ENCODE measurements at places on chromosomes 3 and 15. TPM values are rescaled to one million over a fixed set of nuclear protein-coding genes. Genes with fewer than 3 reads are reported as not detected.

ARL13B gene
- 11.0 TPM for total RNA-seq

TNFAIP8L3 gene
- not detected for total RNA-seq

ZIC4 gene
- not detected for total RNA-seq

KLHL40 gene
- total RNA-seq = not detected

KNG1 gene
- not detected for total RNA-seq

HYAL1 gene
- total RNA-seq = 0.35 TPM

DNA sequence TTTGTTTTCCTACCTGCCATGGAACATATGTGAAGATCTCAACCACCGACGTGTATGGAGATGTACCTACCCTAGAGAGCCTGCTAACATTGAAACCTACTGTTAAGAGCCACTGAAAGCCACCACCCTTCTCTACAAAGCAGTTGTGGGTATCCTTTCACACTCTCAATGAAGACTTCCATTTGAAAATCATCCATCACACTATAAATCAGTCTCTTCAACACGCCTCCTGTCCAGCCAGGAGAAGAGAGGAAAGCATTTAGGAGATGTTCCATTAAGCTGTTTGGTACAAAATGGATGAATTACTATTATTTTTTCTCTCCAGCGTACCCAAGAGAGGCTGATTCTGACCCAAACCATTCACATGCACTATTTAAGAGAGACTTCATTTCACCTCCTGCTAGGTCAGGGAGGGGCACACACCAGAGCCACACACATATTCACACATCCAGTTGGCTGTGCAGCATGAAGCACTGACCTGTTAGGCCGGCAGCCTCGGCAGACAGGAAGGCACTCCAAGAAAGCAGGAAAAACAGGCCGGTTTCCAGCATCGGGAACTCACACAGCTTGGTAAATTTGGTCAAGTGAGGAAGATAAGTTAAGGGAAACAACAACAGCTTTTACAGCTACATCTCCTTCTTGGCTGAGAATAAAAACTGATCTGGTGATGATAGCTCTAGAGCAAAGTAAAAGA lies 274.5 kb downstream of the SLC9A9 start:
- no peak for DNase-seq
- peaks cover 6% of the 10 kb centered on the region for H3K36me3 ChIP-seq

- no peak overlapping the region for H3K27ac ChIP-seq
- no peaks in the 10 kb centered on the region for H3K4me1 ChIP-seq
- H3K27me3 ChIP-seq = no peaks in the 10 kb centered on the region
- DNase-seq = no peak
Observed at GRCh38 chr15:48423896-48424475, 92.8 kb downstream of the DUT start.

DNA sequence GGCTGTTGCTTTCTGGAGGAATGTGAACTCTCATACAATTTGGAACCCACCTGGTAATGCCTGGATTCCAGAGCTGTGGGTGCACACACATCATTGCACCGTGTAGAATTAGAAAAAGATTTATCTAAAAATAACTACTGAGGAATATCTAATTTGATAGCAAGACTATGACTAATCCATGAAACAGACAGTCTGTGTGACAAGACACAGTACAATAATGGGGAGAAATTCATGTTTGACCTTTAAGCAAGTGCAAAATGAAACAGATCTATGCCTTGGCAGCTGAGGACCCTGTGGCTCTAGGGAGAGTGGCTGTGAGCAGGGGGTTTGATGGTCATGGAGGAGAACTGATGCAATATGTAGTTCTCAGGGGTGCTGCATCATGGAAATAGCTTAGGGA lies 7.9 kb upstream of the DOCK3 start:
- H3K4me1 ChIP-seq = peaks cover 9% of the 10 kb centered on the region
- H3K27ac ChIP-seq = no peak overlapping the region
- DNase-seq = no peak
- H3K4me3 ChIP-seq = no peak overlapping the region
- no peaks in the 10 kb centered on the region for H3K36me3 ChIP-seq

DNA sequence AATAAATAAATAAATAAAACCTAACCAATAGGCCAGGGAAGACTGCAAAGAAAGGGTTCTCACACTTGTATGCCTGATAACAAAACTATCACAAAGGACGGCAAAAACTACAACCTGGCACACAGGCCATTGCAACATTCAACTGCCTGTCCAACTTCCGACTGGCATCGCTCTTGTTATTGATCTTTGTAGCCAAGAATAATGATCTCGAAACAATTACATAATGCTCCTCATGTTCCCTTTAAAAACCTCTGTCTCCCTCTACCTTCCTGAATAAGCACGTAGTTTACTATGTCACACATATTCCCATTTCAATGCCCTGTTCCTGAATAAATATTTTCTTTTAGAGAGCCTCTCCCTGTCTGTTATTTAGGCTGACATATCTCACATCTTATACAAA lies 74.3 kb downstream of the B3GNT5 start:
- H3K36me3 ChIP-seq = no peaks in the 10 kb centered on the region
- no peaks in the 10 kb centered on the region for H3K27me3 ChIP-seq
- no peak overlapping the region for H3K4me3 ChIP-seq
- no peaks in the 10 kb centered on the region for H3K4me1 ChIP-seq
- no peak for DNase-seq

- H3K4me1 ChIP-seq = peaks cover 40% of the 10 kb centered on the region
- no peak overlapping the region for H3K27ac ChIP-seq
- DNase-seq = no peak
- H3K4me3 ChIP-seq = peak overlapping the region; percentile 84
- peaks cover 83% of the 10 kb centered on the region for H3K27me3 ChIP-seq
Observed at GRCh38 chr3:27723001-27723445, 900 bp upstream of the EOMES start.

GRCh38 chr15:63405159-63405558 lies 23.5 kb upstream of the CA12 start:
- H3K27ac ChIP-seq = no peak overlapping the region
- peaks cover 9% of the 10 kb centered on the region for H3K4me1 ChIP-seq
- H3K36me3 ChIP-seq = no peaks in the 10 kb centered on the region
- H3K27me3 ChIP-seq = peaks cover 2% of the 10 kb centered on the region

DNA sequence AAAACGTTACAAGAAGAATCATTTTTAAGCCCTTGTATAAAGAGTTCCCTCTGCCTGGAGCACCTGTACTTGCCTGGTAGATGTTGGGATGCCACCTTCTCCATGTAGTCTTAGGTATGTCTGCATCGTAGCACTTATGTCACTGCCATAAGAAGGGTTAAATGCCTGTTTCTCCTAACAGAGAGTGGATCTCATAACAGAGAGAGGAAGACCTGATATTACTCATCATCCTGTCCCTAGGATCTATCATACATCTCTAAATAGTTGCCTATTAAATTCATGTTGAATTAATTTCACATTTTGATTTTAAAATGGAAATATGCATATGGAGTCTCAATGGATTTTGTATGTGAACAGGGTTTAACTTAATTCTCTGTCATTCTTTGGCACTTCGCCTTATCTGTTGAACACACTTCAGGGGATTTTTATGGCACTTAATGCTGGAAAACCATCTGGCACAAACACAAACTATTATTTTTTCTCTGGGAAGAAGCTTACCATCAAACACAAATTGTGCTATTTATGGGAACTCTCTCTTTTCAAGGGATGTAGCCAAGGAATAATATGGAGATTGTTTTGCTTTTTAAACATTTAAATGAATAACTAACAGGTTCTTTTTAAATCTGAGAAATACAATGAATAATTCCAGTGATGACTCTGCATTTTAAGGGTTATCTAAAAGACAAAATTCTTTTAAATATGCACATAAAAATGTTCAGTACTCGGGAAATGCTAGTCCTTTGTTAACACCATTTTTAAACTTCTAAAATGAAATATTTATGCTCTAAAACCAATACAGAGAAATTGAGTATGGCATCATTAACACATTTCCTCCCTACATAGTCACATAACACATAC lies 230.7 kb downstream of the ZNF385D start:
- no peaks in the 10 kb centered on the region for H3K36me3 ChIP-seq
- no peaks in the 10 kb centered on the region for H3K4me1 ChIP-seq
- H3K27ac ChIP-seq = no peak overlapping the region
- H3K4me3 ChIP-seq = no peak overlapping the region
- H3K27me3 ChIP-seq = no peaks in the 10 kb centered on the region

GRCh38 chr15:95304947-95305400 lies 1025.5 kb upstream of the NR2F2 start:
- peaks cover 5% of the 10 kb centered on the region for H3K27me3 ChIP-seq
- H3K4me3 ChIP-seq = no peak overlapping the region
- peaks cover 11% of the 10 kb centered on the region for H3K4me1 ChIP-seq
- H3K36me3 ChIP-seq = no peaks in the 10 kb centered on the region
- no peak overlapping the region for H3K27ac ChIP-seq

DNA sequence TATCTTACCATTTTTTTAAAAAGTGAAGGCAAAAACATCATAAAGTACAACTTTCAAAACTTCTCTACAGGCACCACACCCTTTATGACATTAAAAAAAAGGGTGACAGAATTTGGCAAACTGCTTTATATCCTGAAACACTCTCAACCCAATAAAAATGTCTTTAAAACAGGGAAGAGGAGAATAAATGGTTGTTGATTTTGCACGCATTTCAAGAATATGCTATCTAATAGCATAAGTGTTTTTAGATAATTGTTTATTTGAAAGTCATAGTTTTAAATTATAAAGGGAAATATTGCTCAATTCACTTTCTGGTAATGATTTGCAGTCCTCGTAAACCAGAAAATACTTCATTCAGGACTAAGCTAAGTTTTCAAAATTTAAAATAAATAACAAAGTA lies 1.7 kb upstream of the PCOLCE2 start:
- no peak overlapping the region for H3K4me3 ChIP-seq
- no peak overlapping the region for H3K27ac ChIP-seq
- DNase-seq = no peak
- peaks cover 52% of the 10 kb centered on the region for H3K27me3 ChIP-seq
- H3K36me3 ChIP-seq = no peaks in the 10 kb centered on the region

- no peaks in the 10 kb centered on the region for H3K27me3 ChIP-seq
- H3K36me3 ChIP-seq = no peaks in the 10 kb centered on the region
- H3K27ac ChIP-seq = no peak overlapping the region
Observed at GRCh38 chr3:111485086-111485485, 56.9 kb upstream of the CD96 start.

- peaks cover 11% of the 10 kb centered on the region for H3K4me1 ChIP-seq
- H3K36me3 ChIP-seq = peaks cover 4% of the 10 kb centered on the region
- H3K27me3 ChIP-seq = no peaks in the 10 kb centered on the region
- no peak for DNase-seq
Observed at GRCh38 chr3:143357700-143358099, 238.1 kb downstream of the CHST2 start.

- peaks cover 3% of the 10 kb centered on the region for H3K4me1 ChIP-seq
- H3K27me3 ChIP-seq = no peaks in the 10 kb centered on the region
- H3K27ac ChIP-seq = no peak overlapping the region
Observed at GRCh38 chr15:66682246-66682645, 19.8 kb upstream of the SMAD6 start.

GRCh38 chr3:106720510-106720909 lies 656.7 kb upstream of the CCDC54 start:
- H3K27me3 ChIP-seq = peaks cover 1% of the 10 kb centered on the region
- no peak overlapping the region for H3K4me3 ChIP-seq
- no peaks in the 10 kb centered on the region for H3K36me3 ChIP-seq
- H3K27ac ChIP-seq = no peak overlapping the region
- H3K4me1 ChIP-seq = no peaks in the 10 kb centered on the region

DNA sequence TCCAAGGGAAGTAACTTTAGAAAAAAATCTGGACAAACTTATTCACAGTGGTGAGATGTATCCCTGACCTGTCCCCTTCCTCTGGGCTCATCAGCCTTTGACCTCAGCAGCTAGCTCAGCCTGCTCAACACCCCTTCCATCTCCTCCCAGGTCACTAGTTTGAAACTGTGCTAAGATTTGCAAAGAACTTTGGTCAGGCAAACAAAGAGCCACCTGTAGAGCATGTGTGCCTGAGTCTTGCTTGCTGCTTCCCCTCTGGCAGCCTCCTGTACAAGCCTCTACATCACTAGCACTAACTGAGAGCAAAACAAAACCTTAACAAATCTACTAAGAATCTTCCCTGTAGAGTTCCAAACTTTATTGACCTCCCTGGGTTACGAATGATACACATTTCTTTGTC lies 43.9 kb downstream of the NR1I2 start:
- no peak overlapping the region for H3K4me3 ChIP-seq
- peaks cover 5% of the 10 kb centered on the region for H3K36me3 ChIP-seq
- no peak overlapping the region for H3K27ac ChIP-seq
- no peaks in the 10 kb centered on the region for H3K27me3 ChIP-seq
- H3K4me1 ChIP-seq = no peaks in the 10 kb centered on the region
- no peak for DNase-seq

DNA sequence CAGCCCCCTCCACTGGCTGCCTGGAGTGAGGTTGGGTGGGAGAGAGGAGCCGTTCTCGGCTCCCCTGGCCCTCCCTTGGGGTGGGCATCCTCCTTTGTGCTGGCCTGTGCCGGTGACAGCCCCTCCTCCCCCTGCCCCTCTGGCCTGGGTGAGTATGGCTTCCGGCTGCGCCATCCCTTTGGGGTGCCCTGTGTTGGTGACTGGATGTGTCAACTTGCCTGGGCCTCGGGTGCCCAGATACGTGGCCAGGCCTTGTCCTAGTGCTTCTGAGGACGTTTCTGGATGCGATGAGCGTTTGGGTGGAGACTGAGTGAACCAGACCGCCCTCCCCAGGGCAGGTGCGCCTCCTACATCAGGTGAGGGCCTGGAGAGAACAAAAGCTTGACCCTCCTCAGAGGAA lies 59.7 kb downstream of the PLXNA1 start:
- DNase-seq = no peak
- H3K27me3 ChIP-seq = no peaks in the 10 kb centered on the region
- H3K4me1 ChIP-seq = no peaks in the 10 kb centered on the region
- no peaks in the 10 kb centered on the region for H3K36me3 ChIP-seq

- peaks cover 47% of the 10 kb centered on the region for H3K27me3 ChIP-seq
- H3K4me1 ChIP-seq = peaks cover 2% of the 10 kb centered on the region
- no peak overlapping the region for H3K4me3 ChIP-seq
- no peaks in the 10 kb centered on the region for H3K36me3 ChIP-seq
- DNase-seq = no peak
Observed at GRCh38 chr3:165193366-165194254, 2.6 kb downstream of the SLITRK3 start.

- no peak overlapping the region for H3K27ac ChIP-seq
- no peaks in the 10 kb centered on the region for H3K27me3 ChIP-seq
- no peak for DNase-seq
- peaks cover 2% of the 10 kb centered on the region for H3K4me1 ChIP-seq
- H3K4me3 ChIP-seq = no peak overlapping the region
Observed at GRCh38 chr15:78255421-78256043, 8.8 kb upstream of the DNAJA4 start.

DNA sequence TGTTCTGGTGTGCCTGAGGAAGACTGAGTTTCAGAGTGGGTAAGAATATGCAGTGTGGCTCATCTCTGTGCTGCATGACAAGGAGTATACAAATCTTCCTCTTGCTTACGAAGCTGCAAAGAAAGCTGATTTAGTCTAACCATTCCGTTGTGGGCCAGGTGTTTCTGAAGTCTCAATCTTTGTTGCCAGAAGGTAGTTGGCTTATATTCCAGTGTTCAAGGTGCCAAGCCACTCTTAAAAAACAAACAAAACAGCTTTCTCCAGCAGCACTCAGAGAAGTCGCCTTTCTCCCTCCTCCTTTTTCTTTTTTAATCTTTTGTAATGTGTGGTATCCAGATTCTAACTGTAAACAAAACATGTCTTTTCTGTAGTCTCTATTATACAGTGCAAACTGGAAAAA lies 872.4 kb downstream of the NAALADL2 start:
- H3K4me3 ChIP-seq = no peak overlapping the region
- H3K4me1 ChIP-seq = no peaks in the 10 kb centered on the region
- H3K27ac ChIP-seq = no peak overlapping the region
- no peak for DNase-seq
- H3K27me3 ChIP-seq = no peaks in the 10 kb centered on the region

Data from activated CD4-positive, alpha-beta memory T cell treated with anti-CD3 and anti-CD28 coated beads, Interleukin-2, amount 10 ng/mL, durations not matched to agents 7 days and 5 days (primary cell).